Neural progenitor cell (in vitro differentiated cells): ENCODE measurements at places on chromosomes 1 and 21. TPM values are rescaled to one million over a fixed set of nuclear protein-coding genes. Genes with fewer than 3 reads are reported as not detected.

DNA sequence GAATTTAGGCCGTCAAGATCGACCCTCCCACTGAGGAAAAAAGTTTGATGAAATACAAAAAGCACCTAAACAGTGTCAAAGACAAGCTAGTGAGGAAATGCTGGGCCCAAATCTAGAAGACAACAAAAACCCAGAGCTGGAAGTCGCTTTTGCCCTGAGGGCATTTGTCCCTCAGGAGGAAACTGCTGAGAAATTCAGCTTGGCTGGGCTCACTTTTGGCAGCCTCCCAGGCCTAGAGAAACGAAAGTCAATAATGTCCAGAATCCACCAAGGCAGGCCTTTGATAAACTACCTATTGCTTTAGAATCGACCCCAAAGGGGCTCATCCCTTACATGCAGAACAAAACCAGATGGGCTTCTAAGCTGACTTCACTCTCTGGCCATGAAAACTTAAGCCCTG, 38.9 kb downstream of the SYT2 start:
- H3K4me3 ChIP-seq, result no peak overlapping the region
- H3K27me3 ChIP-seq, result no peaks in the 10 kb centered on the region
- no peak overlapping the region for H3K27ac ChIP-seq
- H3K36me3 ChIP-seq, result no peaks in the 10 kb centered on the region
- DNase-seq, result no peak

DNA sequence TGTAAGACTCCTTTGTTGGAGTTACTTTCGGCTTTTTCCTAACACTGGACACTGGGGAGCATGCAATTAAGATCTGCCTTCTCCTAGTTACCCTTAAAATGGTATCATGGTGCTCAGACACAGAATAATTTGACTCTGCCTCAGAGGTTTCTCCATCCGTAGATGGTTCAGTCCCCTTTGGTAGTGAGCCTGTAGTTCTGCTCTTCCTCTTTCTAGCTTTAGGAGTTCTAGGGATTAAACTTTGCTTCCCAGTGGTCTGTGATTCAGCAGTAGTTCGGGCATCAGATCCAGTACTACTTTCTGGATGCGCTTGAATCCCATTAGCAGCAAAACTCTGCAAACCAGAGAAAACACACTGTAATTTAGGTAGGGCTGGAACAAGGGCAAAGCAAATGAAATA, 1.5 kb downstream of the DNTTIP2 start:
- no peak overlapping the region for H3K27ac ChIP-seq
- H3K36me3 ChIP-seq, result peaks cover 24% of the 10 kb centered on the region
- peak overlapping the region; percentile 98 for H3K4me3 ChIP-seq
- no peak for DNase-seq
- H3K4me1 ChIP-seq, result peaks cover 10% of the 10 kb centered on the region

- no peaks in the 10 kb centered on the region for H3K4me1 ChIP-seq
- H3K27ac ChIP-seq, result no peak overlapping the region
- no peak overlapping the region for H3K4me3 ChIP-seq
- DNase-seq, result no peak
- H3K27me3 ChIP-seq, result no peaks in the 10 kb centered on the region
These were observed 40.8 kb downstream of the DSTYK start for GRCh38 chr1:205170532-205171269.

DNA sequence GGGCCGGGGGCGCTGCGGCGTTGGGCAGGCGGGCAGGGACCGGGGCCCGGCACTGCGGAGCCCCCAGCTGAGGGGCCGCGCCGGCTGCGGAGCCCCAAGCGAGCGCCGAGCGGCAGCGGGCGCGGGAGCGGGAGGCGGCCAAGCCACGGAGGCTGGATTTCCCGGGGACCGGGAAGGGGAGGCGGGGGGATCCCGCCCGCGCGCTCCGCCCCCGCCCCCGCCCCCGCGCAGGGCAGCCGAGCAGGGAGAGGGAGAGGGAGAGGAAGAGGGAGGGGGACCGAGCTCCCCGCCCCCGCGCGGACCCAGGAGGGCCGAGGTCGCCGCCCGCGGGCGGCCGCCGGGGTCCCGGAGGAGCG, at the start of gene DLGAP3:
Gene DLGAP3, minus strand, starts transcription at position 154 of the 356 bp plus-strand sequence. CDS start 24,267 bp downstream, outside the sequence.
- H3K27me3 ChIP-seq, result peaks cover 98% of the 10 kb centered on the region
- no peak within 1 kb of the TSS for H3K27ac ChIP-seq
- peaks cover 4% of the 10 kb centered on the region for H3K4me1 ChIP-seq
- peak within 1 kb of the TSS; percentile 89 for H3K4me3 ChIP-seq

- DNase-seq, result no peak
- no peak overlapping the region for H3K4me3 ChIP-seq
- H3K27me3 ChIP-seq, result no peaks in the 10 kb centered on the region
These were observed 57.6 kb downstream of the PDE4B start for GRCh38 chr1:65850281-65850680.

- no peaks in the 10 kb centered on the region for H3K27me3 ChIP-seq
- H3K36me3 ChIP-seq, result no peaks in the 10 kb centered on the region
- DNase-seq, result no peak
- H3K4me3 ChIP-seq, result no peak overlapping the region
- H3K4me1 ChIP-seq, result no peaks in the 10 kb centered on the region
These were observed 122.7 kb downstream of the UCHL5 start for GRCh38 chr1:192936313-192937018.

GRCh38 chr21:34667761-34668160, 1.0 kb upstream of the CLIC6 start:
- peaks cover 84% of the 10 kb centered on the region for H3K27me3 ChIP-seq
- no peaks in the 10 kb centered on the region for H3K36me3 ChIP-seq
- no peak overlapping the region for H3K27ac ChIP-seq
- no peak overlapping the region for H3K4me3 ChIP-seq

GRCh38 chr1:86692641-86693040, 11.7 kb upstream of the SH3GLB1 start:
- H3K4me1 ChIP-seq, result no peaks in the 10 kb centered on the region
- DNase-seq, result no peak
- no peak overlapping the region for H3K4me3 ChIP-seq
- no peaks in the 10 kb centered on the region for H3K27me3 ChIP-seq
- H3K36me3 ChIP-seq, result no peaks in the 10 kb centered on the region

- no peaks in the 10 kb centered on the region for H3K36me3 ChIP-seq
- no peak overlapping the region for H3K4me3 ChIP-seq
- no peaks in the 10 kb centered on the region for H3K4me1 ChIP-seq
- no peaks in the 10 kb centered on the region for H3K27me3 ChIP-seq
- no peak for DNase-seq
- no peak overlapping the region for H3K27ac ChIP-seq
These were observed 77.0 kb downstream of the ZMYM4 start for GRCh38 chr1:35345439-35345981.

- no peak for DNase-seq
- no peak overlapping the region for H3K27ac ChIP-seq
- peaks cover 22% of the 10 kb centered on the region for H3K27me3 ChIP-seq
- no peaks in the 10 kb centered on the region for H3K36me3 ChIP-seq
These were observed 114.0 kb downstream of the KCNN3 start for GRCh38 chr1:154755858-154756730.

GRCh38 chr1:36367798-36368197, 17.9 kb downstream of the STK40 start:
- H3K27me3 ChIP-seq, result no peaks in the 10 kb centered on the region
- no peak for DNase-seq
- no peaks in the 10 kb centered on the region for H3K36me3 ChIP-seq
- H3K4me1 ChIP-seq, result peaks cover 14% of the 10 kb centered on the region

GRCh38 chr1:89821322-89822108, 683 bp downstream of the LRRC8D start:
- peak overlapping the region; percentile 90 for H3K4me3 ChIP-seq
- DNase-seq, result peak; percentile 89
- H3K27ac ChIP-seq, result peak overlapping the region; percentile 79
- no peaks in the 10 kb centered on the region for H3K36me3 ChIP-seq

- no peaks in the 10 kb centered on the region for H3K27me3 ChIP-seq
- no peak overlapping the region for H3K27ac ChIP-seq
- no peaks in the 10 kb centered on the region for H3K4me1 ChIP-seq
- H3K4me3 ChIP-seq, result no peak overlapping the region
- H3K36me3 ChIP-seq, result no peaks in the 10 kb centered on the region
These were observed 23.3 kb upstream of the ZNF326 start for GRCh38 chr1:89971600-89971999.

GRCh38 chr1:17831597-17831996, 76.5 kb downstream of the ACTL8 start:
- H3K27me3 ChIP-seq, result no peaks in the 10 kb centered on the region
- H3K4me1 ChIP-seq, result no peaks in the 10 kb centered on the region
- no peak overlapping the region for H3K27ac ChIP-seq
- DNase-seq, result peak; percentile 86

DNA sequence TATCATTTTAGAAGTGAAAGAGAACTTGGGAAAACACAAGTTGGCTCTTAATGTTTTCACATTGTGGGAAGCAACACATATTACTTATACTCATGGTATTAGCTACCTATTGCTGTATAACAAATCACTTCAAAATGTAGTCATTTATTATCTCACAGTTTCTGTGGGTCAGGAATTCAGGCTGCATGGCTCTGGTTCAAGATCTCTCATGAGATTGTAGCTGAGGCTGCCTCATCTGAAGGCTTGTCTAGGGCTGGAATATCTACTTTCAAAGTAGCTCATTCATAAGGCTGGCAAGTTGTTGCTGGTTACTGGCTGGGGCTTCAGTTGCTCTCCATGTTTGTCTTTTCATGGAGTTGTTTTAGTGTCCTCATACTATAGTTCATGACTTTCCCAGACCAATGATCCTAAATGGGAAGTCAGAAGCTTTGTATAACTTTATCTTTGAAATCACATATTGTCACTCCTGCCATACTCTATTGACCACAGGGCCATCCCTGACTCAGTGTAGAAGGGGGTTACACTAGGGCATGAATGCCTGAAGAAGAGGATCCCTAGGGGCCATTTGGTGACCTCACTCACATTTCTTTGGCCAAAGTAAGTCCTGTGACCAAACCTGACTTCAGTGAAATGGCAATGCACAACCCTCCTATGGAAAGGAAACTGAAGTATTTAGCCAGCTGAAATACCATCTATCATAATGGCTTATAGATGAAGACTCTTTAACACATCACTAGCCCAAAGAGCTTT, 37.9 kb upstream of the POU2F1 start:
- H3K4me1 ChIP-seq, result no peaks in the 10 kb centered on the region
- no peak overlapping the region for H3K27ac ChIP-seq
- no peak for DNase-seq
- H3K4me3 ChIP-seq, result no peak overlapping the region

MR1 gene
- total RNA-seq, result 0.03 TPM in 1 of 2 replicates, not detected in the other

SPRR1A gene
- not detected in 2 replicates for total RNA-seq

JTB gene
- total RNA-seq, result 47.7 and 94.7 TPM in 2 replicates

UBL4B gene
- not detected in 2 replicates for total RNA-seq

SH2D1B gene
- total RNA-seq, result not detected in 2 replicates

FCER1A gene
- not detected in 2 replicates for total RNA-seq

LRRC53 gene
- total RNA-seq, result not detected in 2 replicates

GPA33 gene
- total RNA-seq, result 0.52 and 0.90 TPM in 2 replicates

ANGPTL3 gene
- total RNA-seq, result not detected in 2 replicates

RPTN gene
- total RNA-seq, result not detected in 2 replicates

CRYAA gene
- not detected in 2 replicates for total RNA-seq

FCRLA gene
- total RNA-seq, result not detected in 2 replicates

SDF4 gene
- 16.6 and 43.4 TPM in 2 replicates for total RNA-seq

ASCL5 gene
- total RNA-seq, result not detected in 2 replicates
